ENCODE measurements at places on chromosomes 6 and 20.

DNA sequence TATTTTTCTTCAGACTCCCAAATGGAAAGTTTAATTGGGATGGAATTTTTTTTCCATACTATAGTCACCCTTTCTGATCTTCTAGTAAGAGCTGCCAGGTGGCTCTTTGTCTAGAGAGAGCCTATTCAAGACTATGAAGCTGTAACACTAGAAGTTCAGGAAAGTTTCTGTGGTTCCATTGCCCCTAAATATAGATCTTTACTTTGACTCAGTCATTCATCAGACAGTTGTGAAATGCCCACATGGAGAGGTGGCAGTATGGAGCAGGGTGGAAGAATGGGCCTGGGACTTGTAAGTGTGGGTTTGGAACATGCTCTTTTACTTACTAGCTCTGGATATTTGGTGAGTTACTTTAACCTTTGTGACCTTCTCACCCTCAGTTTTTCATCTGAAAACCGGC, 87.8 kb downstream of the CTNNBL1 start:
- no peak for DNase-seq

GRCh38 chr6:24489881-24490280, 503 bp upstream of the GPLD1 start:
- DNase-seq: no peak

DNA sequence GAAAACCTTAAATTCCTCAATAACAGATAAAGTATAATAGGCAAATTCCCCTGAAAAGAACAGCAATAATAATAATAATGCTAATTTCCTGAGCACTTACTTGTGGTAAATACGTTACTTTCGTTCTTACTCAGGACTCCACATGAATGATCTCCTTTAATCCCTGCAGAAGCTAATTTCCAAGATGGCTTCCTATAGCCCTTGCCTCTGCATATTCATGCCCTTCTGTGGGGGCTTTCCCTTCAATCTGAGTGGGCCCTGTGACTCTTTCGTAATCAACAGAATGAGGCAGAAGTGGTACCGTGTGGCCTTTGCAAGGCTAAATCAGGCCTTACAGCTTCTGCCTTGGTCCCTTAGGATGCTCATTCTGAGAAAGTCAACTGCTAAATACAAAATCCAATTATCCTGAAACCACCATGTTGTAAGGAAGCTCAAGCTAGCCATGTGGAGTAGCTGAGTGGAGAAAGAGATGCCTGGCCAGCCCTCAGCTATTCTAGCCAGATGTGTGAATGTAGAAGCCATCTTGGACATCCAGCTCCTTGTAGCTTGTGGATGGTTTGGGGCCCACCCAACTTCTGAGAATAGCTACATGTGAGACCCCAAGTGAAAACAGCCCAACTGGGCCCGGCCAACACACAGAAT, 50.5 kb downstream of the MCUR1 start:
- DNase-seq: no peak

GRCh38 chr6:134080171-134080795, 27.9 kb upstream of the SLC2A12 start:
- DNase-seq: no peak

- DNase-seq: no peak
Measured at GRCh38 chr6:43468748-43469681, 8.4 kb upstream of the TJAP1 start.

DNA sequence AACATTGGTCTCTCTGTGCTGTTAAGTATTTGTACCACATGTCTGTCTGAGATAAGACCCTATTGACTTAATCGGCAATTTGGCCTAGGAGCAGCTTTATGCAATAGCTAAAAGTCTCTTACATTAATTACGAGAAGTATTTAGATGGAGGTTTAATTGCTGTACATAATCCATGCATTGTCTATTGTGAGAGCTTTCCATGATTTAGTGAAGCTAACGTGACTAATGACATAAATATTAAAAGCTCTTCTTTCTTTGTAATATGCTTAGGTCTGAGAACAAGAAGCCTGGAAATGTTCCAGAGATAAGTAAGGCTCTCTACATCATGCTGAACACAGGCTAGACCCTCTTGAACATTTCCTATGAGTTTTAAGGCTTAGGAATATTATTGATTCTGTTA, 32.7 kb upstream of the FAM83B start:
- no peak for DNase-seq

DNA sequence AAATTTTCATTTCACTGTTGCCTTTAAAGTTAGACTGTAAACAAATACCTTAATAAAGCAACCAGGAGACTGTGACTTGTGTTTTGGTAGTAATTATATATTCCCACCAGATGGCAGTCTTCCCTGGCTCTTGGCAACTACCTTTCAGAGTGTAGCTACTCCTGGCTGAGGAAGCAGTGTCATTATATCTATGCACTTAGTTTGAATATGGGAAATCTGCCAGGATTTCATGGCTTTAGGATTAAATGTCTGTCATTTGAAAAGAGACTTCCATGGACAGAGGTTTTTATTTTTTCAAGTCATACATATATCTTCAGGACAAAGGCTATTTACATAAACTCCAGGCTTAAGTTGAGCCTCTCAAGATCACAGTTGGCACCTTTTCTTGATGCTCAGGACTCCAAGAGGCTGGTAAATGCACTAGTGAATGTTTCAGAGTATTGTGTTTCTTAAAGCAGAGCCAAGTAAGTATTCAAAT, 160.1 kb downstream of the C6orf58 start:
- DNase-seq: no peak

DNA sequence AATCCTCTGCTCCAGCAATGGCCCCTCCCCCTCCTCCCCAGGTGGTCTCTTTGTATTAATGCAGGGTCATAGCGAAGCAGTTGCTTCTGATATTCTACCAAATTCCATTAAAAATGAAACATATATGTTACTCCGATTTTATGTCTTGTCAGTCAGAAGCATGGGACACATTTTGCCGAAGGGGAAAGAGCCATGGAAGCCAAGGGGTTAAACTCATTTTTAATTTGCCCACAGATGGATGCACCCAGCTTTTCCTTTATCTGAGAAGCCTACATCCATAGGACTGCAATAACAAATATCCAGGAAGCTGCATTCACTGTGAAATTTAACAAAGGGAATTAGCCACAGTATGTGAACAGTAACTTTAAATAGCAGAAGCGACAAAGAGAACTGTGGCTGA, 688.2 kb downstream of the QKI start:
- DNase-seq: no peak

DNA sequence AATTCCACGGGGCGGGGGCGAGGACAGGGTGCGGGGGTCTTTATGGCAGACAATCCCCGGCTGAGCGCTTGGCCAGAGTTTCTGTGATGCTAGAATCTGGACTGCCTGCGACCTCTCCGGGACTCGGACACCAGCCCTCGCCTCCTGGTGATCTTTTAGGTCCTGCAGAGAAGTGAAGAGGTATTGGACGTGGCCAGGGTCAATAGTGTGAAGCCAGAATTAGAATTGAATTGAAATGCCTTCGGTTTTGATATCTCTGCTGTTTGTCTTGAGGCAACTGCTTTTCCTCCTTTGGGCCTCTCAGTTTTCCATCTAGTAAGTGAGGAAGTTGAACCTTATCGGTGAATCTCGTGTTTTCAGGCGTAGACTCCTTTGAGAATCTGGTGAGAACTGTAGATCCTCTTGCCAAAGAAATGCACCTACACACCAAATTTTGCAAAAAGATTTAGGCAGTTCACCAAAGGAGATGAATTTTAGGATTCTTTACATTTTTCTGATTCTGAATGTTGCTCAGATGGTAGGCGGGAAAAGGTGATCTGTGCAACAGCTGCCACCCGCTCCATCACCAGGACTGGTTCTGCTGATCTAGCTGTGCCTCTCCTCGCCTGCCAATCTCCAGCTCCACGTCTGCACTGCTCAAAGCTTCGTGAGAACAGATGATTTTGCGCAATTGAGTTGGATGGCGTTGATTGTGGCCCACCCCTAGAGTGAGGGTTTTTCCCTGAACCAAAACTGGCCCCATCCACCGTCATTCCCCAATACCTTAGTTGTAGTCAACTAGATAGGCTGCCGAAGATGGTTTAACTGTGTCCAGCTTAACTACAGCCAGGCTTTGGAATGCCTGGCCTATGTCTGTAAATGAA, 837 bp upstream of the OSER1 start:
- DNase-seq: no peak

Measured in stimulated activated CD8-positive, alpha-beta memory T cell treated with anti-CD3 and anti-CD28 coated beads, Interleukin-15, amount 100 ng/mL, for 24 hours (primary cell).